NCI-H1417 (cell line): ENCODE measurements at places on chromosomes 13 and 19.

DNA sequence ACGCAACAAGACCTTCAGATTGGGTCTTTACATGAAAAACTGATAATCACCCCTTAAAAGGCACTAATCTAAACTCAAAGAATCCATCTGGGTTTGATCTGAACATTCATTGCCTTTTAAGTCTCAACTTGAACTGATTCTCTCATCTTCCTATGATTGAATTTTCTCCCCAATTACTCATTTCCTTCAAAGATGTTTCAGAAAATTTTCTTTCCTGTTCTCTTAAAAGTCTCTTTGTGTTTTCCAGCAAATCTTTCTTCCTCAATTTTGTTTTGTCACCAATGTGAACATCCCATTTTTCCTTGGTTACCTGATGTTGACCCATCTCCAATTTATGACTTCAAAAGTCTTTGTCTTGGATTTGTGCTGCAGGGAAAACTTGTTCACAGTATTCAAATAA is 234.3 kb downstream of the DACH1 start:
- no peak for DNase-seq

- no peak for DNase-seq
Observed at GRCh38 chr19:46637224-46637623, 1.2 kb upstream of the GNG8 start.

GRCh38 chr19:15516363-15516762 is 8.0 kb downstream of the CYP4F22 start:
- no peak for DNase-seq

- DNase-seq = no peak
Observed at GRCh38 chr19:43634068-43634467, 5.6 kb downstream of the CADM4 start.

DNA sequence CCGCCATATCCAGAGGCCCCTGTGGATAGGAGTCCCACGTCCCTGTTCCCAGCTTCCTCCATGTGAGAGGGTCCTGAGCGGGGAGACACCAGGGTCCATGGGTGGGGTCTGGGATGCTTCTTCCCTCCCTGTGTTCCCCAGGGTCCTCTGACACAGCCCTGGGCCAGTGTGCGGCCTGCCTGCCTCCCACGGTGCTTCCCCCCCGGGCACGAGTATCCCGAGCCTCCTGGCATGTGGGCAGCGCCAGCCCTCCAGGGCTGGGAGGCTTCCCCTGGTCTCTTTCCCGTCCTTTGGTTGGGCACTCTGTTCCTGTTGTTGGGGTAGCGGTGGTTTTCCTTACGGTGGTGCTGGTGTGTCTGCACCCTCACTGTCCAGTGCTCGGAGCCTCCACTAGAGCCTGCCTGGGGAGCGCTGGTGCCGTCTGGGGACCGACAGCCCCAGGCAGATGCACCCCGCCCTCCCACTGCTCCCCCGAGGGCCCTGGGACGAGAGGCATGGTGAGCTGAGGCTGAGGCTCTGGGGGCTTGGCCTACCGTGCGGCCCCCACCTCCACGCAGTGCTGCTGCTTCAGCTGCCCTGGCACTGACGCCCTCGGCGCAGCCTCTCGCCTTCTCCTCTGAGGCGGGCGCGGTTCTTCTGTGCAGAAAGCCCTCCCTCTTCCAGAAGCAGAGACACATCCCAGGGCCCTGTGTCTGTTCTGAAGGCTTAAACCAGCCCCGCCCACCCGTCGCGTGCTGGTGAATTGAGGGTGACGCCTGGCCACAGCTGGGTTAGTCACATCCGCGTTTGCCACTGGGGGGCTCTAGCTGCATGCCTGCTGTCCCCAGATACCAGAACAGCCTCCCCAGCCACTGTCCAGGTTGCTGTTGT is 27.9 kb downstream of the PLEKHJ1 start:
- peak; percentile 12 for DNase-seq

- no peak for DNase-seq
Observed at GRCh38 chr13:106117035-106117434, 418.4 kb downstream of the EFNB2 start.

GRCh38 chr13:30325668-30326067 is 18.3 kb upstream of the KATNAL1 start:
- no peak for DNase-seq

DNA sequence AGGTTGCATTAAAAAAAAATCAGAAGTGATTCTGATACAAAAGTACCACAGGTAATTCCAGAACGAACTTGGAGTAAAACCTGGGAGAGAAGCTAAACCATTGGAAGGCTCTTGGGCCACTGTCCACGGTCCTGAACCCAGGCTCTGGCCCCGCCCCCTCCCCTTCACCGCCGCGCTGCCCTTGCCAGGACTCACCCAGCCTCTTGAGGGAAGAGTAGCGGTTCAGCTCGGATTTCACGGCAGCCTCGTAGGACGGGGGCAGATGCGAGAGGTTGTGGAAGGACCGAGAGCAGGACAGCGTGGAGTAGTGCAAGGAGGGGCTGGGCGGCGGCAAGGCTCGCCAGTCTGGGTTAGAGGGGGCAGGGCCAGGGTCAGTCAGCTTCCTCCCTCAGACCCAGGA is 5.7 kb downstream of the SHISA7 start:
- peak; percentile 84 for DNase-seq

- no peak for DNase-seq
Observed at GRCh38 chr13:72217142-72217541, 350.1 kb upstream of the DACH1 start.

- no peak for DNase-seq
Observed at GRCh38 chr13:29845440-29846056, 4.9 kb downstream of the UBL3 start.

GRCh38 chr19:41926763-41927496 is 1.3 kb downstream of the ERFL start:
- DNase-seq = no peak

DNA sequence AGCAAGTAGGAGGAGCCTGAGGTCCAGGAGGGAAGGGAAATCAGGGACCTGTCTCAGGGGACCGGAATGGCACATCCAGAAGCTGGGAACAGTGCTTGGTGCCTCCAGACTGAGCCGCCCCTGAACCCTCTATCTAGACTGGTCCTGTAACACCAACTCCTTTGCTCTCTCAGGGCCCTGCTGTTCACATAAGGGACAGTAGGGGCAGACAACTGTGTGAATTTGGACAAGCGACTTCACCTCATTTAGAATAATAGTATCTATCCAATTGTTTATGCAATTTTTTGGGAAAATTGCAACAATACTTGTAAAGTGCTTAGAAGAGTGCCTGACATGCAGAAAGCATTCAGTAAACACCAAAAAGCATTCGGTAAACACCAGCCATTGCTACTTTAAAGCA is 14.0 kb downstream of the SYMPK start:
- DNase-seq = no peak

DNA sequence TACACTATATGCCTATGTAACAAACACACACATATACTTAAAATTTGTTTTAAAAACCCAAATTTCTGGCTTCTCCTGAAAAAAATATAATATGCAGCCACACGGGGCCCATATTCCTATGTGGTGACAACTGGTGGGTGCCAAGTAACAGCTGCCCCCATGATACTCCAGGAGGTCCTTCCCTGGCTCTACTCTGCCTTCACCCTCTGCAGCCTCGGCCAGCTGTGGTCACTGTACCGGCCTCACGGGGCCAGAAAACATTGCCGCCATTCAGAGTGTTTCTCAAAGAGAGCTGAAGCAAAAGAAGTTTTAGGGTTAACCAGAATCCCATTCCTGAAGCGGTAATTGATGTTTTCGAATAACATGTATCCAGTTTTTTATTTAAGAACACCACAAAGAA is 32.6 kb upstream of the POP4 start:
- no peak for DNase-seq

GRCh38 chr19:17965370-17966128 is 1.4 kb upstream of the KCNN1 start:
- no peak for DNase-seq

DNA sequence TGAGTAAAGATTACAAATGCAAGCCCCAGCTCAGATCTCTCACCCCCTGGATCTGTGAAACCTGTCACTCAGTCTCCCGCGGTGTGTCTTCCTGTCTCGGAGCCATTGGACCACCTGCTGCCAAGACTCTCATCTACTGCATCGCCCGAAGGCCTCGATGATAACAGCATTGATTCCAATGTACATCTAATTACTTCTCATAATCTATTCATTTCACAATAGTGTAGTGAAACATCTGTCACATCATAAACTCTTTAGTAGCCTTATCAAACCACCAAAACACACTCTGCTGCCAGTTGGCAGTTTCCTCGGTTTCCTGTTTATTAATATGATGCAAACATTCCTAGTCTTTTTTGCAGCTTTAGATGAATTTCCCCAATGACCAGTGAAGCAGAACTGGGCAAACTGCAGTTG is 220.3 kb downstream of the POU4F1 start:
- DNase-seq = no peak

- no peak for DNase-seq
Observed at GRCh38 chr19:46442808-46443450, 14.2 kb upstream of the PNMA8C start.

- no peak for DNase-seq
Observed at GRCh38 chr13:45356966-45357672, 16.1 kb upstream of the TPT1 start.

DNA sequence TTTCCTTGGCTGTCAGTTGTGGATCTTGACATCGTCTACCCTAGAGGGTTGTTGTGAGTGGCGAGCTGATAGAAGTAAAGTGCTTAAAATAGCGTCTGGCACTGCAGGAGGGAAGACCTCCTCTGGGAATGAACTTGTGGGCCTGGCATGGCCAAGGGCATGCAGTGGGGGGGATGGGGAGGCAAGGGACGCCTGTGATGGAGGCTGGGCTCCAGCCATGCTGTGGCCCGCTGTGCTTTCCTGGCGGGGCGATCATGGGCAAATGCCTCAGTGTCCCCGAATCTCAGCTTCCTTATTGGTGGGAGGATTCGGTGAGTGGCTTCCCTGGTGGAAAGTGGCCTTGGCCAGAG is 10.7 kb downstream of the CARM1 start:
- DNase-seq = no peak

DNA sequence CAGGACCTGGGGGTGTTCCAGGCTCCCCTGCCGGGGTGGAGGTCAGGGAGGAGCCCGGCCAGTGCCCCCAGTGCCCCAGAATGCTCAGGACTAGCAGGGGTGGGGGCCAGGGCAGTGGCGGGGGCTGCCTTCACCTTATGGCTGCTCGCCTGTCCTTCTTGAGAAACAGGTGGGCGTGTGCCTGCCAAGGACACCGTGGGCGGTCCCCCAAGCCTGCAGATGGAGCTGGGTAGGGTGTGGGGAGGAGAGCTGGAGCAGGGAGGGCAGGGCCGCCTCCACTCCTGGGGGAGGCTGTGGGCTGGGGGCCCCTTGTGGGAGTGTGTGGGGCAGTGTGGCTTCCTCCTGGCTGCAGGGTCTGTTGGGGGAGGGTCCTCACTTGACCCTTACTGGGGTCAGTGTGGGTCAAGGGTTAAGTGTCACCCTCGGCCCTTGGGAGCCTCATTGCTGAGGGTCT is 160.1 kb downstream of the KDM4B start:
- DNase-seq = peak; percentile 20

DNA sequence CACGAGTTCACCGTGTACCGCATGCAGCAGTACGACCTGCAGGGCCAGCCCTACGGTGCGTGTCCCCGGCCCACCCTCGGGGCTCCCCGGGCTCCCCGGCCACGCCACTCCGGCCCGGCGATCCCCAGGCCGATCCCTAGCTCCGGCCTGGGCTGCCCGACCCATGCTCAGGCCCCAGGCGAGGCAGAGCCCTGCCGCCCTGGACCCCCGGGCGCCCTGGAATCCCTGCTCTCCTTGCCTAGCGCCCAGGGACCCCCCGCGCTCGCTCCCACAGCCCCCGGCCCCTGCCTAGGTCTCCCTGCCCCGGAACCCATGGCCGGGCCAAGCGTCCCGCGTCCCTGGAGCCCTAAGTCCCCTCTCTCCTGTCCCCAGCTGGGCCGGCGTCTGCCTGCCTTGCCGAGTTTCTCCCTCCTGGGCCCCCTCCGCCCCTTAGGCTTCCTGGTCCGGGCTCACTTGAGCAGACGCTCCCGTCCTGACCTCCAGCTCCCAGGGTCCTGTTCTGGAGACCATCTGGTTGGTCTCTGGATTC is 494 bp downstream of the NCLN start:
- DNase-seq = peak; percentile 41

DNA sequence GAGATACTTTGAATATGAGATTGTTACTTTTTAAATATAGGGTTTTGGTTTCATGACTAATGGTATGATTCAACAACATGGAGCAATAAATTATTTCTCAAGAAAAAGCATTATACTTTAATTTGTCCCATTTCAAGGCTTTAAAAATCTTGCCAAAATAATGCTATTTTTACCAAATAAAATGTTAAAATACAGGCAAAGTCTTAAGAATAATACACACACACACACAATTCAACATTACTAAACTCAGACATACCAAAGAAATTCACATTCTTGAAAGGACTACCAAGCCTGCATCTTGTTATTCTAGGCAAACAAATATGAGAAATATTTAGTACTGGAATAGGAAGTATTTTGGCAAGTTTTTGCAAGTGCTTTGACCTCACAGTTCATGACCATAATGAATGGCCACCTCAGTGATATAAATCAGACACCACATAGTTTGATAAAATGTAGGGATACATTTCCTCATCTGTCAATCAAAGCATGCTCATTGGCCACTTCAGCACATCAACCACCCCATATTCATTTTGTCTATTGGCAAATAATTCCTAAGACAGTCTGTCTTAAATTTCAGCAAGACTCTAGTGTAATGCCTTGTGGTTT is 107.2 kb downstream of the NALCN start:
- no peak for DNase-seq

- DNase-seq = no peak
Observed at GRCh38 chr19:38455031-38455430, 21.5 kb downstream of the RYR1 start.

DNA sequence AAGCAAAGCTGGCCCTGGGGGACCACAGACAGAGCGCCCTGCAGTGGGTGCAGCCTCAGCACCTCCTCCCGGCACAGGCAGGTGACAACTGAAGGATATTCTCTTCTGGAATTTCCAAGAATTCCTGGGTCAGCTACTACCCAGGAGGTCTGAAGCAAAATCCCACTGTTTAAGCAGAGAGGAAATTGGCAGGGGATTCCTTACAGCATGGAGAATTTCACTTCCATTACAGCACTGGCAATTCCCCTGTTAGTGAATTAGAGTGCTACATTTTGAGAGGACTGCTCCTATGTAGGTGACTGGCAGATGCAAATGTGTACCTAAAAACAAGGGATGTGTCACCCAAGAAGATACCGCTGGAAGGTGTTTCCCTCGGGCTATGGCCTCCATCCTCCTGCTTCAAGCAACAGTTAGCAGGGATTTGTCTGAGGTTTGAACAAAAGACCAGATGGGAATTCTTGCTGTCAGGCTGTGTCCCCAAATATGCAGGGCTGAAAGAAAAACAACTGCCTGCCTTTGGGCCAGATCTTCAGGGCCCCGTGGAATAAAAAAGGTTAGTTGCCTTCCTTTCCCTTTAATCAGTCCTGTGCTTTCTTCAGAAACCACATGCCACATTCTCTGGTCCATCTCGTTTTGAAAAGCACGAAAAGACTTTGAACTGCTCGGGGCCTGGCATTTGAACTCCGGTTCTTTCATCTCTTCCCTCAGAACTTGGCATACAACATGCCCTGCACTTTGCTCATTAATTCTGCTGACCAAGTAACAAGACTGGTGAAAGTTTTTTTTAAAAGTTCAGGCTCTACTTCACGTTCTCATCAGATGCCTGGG is 296.4 kb downstream of the DNAJC15 start:
- DNase-seq = no peak

- peak; percentile 41 for DNase-seq
Observed at GRCh38 chr13:113109151-113110047, 3.8 kb downstream of the F7 start.

GRCh38 chr19:41175801-41176777 is 16.9 kb upstream of the CYP2S1 start:
- DNase-seq = no peak
